ENCODE measurements at places on chromosomes 2 and 18.

DNA sequence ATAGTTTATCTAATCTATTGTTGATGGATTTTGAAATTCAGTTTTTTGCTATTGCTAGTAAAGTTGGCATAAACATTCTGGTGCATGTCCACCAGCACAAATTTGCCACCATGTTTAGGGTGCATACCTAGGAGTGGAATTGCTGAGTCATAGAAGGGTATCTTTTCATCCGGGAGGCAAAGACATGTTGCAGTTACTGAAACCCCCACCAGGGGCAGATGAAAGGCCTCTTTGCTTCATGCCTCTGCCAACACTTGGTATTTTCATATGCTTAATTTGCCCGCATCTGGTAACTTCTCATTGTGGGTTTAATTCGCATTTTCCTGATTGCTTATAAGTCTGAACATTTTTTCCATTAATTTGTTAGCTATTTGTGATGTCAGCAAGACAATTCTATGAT is 8.2 kb downstream of the DCC start:
- no peak for DNase-seq

GRCh38 chr18:47679864-47680263 is 250.6 kb downstream of the SMAD2 start:
- no peak for DNase-seq

GRCh38 chr2:207363761-207364290 is 165.9 kb upstream of the CREB1 start:
- no peak for DNase-seq

DNA sequence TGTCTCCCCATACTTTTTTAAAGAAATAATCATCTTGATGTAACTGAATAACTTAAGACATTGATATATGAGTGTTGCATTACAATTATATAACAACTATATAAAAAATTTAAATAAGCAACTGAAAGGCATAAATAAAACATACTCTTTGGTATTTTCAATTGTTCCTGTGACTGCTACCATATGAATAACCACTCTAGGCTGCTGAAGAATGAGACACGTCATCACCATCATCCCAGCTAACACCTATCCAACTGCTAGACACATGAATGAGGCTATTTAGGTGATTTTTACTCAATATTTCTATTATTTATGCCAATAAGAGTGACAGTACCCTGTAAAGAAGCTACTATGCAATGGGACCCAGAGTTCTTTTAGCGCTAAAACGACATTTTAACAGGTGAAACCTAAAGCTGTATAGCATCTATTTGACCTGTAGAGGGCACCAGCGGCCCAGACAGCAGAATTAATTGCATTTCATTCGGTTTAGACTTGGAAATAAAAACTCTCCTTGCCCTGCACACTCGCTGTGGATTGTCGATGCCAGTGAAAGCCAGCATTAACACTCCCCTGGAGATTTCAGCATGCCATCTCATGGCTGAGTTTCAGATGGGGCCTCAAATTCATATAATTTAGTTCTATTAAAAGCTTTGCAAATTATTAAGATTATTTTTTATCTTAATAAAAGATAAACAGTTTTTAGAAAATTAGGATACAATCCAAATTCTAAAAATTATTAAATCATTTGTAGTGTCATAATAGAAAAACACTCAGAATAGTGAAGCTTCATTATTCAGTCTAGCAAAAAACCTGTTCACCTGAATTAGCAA is 89.4 kb upstream of the MAP2 start:
- no peak for DNase-seq

GRCh38 chr18:44823286-44823685 is 142.6 kb downstream of the SETBP1 start:
- DNase-seq, result no peak

DNA sequence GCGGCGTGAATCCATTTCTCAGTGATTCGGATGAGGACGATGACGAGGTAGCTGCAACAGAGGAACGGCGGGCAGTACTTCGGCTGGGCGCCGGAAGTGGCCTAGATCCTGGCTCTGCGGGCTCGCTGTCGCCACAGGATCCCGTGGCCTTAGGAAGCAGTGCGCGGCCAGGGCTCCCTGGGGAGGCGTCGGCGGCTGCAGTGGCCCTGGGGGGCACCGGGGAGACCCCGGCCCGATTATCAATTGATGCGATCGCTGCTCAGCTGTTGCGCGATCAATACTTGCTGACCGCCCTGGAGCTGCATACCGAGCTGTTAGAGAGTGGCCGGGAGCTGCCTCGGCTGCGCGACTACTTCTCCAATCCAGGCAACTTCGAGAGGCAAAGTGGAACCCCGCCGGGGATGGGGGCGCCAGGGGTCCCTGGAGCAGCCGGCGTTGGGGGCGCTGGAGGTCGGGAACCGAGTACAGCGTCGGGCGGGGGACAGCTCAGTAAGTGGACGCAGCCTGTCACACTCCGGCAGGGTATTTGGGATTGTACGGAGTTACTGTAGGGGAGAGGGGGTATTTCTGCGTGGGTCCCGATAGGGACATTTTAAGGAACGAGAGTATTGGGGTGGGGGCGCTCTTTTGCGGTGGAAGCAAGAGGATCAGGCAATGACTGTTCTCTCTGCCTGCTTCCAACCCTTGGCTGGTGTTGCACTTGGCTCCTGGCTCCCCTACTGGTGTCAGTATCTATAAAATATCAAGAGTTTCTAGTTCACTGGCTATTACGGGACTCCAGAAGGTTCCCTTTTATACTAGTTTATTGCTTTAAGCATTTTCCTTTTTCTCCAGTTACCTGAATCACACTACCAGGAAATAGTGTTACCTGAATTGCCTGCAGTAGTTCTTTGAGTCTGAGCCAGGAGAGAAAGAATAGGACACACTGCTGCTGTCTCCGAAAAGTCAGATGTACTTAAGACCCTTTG is 772 bp downstream of the RELCH start:
- no peak for DNase-seq

Measured in stimulated activated CD8-positive, alpha-beta memory T cell treated with anti-CD3 and anti-CD28 coated beads, Interleukin-4, amount 100 ng/mL, for 4 hours (primary cell).